ENCODE measurements at places on chromosomes 4 and X.

- no peak for DNase-seq
These were observed 152.2 kb downstream of the REPS2 start for GRCh38 chrX:17098516-17099247.

DNA sequence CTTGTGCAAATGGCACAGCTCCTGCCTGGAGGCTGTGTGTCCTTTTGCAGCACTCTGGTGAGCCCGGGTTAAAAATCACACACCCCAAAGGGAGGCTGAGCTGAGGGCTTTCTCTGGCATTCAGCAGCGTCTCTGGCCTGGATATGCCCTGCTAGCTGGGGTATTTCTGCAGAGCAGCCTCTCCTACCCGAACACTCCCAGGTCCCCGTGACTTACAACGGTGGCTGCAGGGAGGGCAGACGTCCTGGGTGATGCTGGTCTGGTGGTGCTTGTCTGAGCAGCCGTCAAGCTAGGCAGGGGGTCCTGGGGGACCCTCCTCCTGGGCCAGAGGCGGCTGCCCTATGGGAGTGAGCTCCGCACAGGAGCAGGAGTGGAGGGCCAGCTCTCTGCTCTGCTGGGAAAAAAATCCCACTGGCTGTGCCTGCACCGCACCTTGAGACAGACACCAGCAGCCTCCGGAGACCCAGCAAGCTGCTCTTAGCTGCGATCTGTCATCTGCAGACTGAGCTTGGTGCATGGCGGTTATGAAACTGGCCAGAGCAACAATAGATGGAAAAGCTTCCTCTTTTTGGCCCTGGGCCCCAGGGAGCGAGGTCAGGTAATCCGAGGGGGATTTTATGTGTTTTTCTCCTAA lies 41.3 kb upstream of the ASMTL start:
- no peak for DNase-seq

GRCh38 chrX:118510111-118510510 lies 14.5 kb downstream of the DOCK11 start:
- no peak for DNase-seq

DNA sequence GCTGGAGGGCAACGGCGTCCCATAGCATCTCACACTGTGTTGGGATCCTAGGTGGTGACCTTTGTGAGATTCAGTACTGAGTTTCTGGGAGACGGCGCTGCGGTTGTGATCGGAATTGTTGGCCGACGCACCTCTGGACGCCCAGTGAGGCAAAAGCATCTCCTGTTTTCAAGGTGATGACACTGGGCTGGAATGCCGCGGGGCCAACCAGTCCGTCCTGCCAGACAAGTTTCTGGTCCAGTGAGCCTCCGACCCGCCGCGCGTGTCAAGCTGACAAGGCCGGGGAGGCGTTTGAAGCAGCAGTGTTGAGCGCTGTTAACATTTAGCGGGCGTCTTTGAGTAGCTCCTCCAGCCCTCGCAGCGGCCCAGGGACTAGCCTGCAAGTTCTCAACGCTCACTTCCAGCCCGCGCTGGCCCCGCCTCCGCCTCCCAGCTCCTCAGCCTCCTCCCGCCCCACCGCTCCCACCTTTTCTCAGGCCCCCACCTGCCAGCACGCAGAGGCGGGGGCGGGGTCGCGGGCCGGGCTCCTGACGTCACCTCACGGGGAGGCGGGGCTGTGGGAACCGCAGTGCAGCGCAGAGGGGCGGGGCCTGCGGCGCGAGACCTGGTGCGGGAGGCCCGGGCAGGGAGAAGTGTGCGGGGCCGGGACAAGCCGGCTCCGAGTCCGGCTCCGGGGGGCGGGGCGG lies 482 bp upstream of the CDS1 start:
- peak; percentile 31 for DNase-seq

DNA sequence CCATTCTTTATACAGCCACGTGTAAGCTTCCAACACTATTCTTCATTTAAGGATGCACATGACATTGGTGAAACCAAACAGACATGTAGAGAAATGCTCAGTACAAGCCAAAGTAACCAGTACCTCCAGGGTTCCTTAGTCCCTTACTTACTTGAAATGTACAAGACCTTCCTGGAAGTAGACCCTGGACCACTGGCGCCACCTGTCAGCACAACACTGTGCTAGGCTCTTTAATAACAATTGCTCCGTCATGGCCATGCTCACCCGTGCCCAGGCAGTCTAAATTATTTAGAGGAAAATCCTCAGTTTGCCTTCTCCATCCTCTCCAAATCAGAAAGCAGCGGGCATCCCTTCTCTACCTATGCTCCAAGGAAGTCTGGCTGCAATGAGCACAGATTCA lies 52.7 kb downstream of the ADGRA3 start:
- DNase-seq = no peak

GRCh38 chr4:61500883-61501282 lies 300.8 kb downstream of the ADGRL3 start:
- DNase-seq = peak; percentile 22

- DNase-seq = no peak
These were observed 68.3 kb downstream of the MANBA start for GRCh38 chr4:102692474-102692873.

Data from fibroblast of mammary gland (primary cell).